CD4-positive, alpha-beta T cell treated with Interleukin-4 for 1 hour (primary cell): ENCODE measurements at places on chromosomes 2 and 18.

GRCh38 chr2:28449488-28450395 is 46.1 kb upstream of the PLB1 start:
- peak; percentile 29 for DNase-seq

GRCh38 chr2:9661261-9661660 is 30.5 kb upstream of the YWHAQ start:
- DNase-seq: no peak

DNA sequence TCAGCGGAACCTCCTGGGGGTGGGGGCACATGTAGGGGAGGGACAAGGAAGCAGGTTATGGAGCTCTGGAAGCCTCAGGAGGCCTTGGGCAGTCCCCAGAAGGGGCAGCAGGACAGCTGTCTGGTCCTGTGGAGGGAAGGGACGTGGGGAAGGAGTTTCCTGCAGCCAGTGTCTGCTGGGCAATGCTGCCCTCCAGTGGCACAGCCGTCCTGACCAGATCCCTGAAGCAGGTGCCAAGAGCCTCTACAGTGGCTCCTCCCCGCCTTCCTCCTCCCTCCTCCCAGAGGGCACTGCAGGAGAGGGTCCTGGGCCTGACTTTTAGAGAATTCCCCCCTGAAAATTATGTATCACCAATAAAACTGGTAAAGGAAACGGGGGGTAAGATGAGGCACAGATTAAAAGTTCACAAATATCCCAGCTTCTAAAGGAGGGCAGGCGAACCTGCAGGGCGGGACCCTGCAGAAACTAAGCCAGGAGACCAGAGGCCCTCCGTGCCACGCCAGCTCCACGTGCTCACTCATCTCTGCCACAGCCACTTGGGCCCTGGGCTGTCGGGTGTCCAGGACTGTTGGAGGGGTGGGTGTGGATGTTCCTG is 258.5 kb downstream of the TWIST2 start:
- DNase-seq: no peak

GRCh38 chr2:164928101-164928673 is 27.1 kb downstream of the SLC38A11 start:
- no peak for DNase-seq

DNA sequence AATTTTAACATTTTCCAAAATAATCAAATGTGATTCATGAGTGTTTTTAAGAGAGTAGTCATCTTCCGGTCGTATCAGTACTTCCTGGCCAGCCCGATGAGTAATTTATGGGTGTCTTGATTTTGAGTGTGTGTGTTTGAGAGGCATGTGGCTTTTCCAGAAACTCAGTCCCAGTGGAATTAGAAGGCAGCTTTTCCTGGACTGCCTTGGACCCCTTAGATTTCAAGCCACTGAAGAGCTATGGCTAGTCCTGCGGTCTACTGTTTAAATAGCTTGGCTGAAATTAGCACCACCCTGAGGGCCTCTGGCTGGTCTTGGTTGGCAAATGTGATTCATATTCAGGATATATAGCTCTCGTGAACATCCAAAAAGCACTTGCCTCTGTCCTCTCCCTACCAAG is 59.4 kb downstream of the HK2 start:
- DNase-seq: no peak

DNA sequence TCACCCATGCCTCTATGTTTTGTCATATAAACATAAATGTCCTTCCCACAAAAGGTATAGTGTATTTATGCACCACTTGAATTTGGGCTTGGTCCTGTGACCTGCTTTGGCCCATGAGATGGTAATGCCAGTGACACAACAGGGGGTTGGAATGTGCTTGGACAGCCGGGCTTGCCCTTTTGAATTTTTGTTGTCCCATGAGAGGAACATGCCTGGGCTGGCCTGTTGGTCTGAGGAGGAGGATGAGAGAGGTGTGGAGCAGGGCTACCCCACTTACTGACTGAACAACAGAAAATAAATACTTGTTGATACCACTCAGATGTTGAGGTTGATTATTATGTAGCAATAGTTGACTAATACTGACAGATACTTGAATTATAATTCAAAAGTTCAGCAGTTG is 63.2 kb upstream of the TCF4 start:
- no peak for DNase-seq

DNA sequence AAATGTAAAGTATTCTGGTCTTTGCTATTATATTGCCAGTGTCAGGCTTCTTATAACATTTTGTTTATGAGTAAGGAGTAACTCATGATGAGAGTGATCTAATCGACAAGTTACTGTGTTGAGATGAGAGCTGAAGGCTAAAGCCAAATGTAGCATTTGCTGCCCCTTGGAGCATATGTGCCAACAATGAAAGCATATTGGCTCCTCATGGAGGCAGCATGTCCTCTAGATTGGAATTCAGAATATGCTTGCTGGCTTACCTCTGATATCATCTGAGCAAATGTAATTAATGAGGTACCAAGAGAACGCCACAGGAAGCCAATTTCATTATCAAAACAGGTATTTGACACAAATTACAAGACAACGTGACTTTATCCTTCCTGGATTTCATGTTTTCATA is 781.1 kb upstream of the FSHR start:
- no peak for DNase-seq

- DNase-seq: no peak
These were observed 28.8 kb upstream of the MBP start for GRCh38 chr18:77161383-77161782.

DNA sequence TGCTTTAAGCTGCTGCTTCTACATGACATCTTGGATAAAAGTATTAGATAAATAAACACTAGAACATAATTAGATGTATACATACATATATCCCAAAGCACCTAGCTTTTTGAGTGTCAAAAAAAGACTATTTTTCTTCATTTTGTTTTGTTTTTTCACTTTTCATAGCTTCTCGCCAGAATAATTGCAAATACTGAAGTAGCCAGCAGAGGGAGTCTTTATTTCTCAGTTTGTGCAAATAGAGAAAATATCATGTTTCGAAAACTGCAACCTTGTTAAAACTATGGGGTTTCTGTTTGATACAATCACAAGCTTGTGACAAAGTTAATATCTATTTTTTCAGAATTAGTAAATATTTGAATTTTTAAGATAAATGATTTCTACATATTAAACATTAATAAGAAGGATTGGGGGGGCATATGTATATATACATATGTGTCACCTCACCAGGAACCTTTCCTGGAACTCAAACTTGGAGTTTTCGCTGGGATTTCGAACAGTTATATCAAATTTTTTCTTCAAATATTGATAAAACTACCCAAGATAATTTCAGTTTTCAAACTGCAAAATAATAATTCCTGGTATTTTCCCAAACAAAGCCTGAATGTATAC is 61.0 kb downstream of the GRB14 start:
- no peak for DNase-seq

DNA sequence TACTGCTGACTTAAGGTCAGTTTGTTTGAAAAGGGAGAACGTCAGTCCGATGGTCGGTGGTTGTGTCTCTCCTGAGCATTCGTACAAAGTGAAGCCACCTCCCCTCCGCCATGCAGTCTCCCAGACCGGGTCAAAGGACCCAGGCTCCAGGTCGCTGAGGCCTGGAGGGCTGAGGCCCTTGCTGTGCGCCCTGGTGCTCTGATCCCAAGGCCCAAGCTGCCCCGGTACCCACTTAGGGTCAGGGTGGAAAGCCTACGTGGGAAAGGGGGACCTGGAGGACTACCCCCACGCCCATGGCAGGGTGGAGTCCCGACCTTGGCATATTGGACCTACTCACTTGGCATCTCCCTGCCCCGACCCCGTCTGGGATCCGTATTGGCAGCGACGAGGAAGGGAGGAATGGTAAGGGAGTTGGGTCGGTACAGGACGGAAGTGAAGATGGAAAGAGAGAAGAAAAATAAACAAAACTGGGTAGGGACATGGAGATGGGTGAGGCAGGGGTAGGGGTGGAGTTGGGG is 8.0 kb upstream of the SIX3 start:
- no peak for DNase-seq

DNA sequence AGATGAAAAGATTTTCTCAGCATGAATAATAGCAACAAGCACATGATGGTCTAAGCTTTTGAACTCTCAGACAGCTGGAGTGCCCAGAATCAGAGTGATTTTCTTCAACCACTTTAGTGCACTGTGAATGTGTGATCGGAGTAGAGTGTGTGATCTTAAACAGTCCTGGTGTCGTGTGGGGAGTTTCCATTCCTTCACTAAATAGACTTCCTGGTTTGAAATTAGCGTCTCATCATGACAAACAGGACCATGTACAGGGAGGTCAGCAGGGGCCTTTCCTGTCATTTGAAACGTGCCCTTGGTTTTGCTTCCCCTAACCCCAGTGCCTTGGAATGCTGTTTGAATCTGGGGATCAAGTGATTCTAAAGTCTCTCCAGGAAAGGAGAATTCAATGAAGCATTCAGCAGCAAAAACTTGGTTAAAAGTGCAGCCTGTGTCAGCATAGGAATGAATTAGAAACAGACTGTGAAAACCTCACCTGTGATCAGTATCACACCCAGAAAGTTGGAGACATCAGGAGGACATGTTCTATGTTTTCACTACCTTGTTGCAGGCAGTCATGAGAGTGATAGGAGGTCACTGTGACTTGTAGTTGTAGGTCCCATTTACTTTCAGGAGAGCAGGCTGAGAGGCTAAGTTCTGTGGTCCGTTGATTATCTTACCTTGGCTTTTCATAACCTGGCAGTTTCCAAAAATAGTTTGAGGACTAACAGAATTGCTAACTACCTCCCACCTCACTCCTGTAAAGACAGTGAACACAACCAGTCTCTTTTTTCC is 400.3 kb downstream of the MTX2 start:
- DNase-seq: no peak

GRCh38 chr18:37552286-37552685 is 13.3 kb downstream of the CELF4 start:
- DNase-seq: no peak

GRCh38 chr2:12771154-12771553 is 54.4 kb downstream of the TRIB2 start:
- no peak for DNase-seq

- peak; percentile 24 for DNase-seq
These were observed 98.2 kb upstream of the B3GNT7 start for GRCh38 chr2:231297108-231297908.

GRCh38 chr2:225196579-225196978 is 154.3 kb upstream of the DOCK10 start:
- DNase-seq: no peak

GRCh38 chr2:197908990-197909776 is 104.8 kb downstream of the PLCL1 start:
- no peak for DNase-seq

GRCh38 chr2:106570316-106570715 is 83.2 kb downstream of the CD8B2 start:
- DNase-seq: no peak

- DNase-seq: no peak
These were observed 174.6 kb downstream of the SRBD1 start for GRCh38 chr2:45436456-45436855.

GRCh38 chr2:121046335-121046734 is 238.7 kb downstream of the TFCP2L1 start:
- DNase-seq: no peak

GRCh38 chr2:7956126-7956689 is 725.6 kb upstream of the ID2 start:
- no peak for DNase-seq

DNA sequence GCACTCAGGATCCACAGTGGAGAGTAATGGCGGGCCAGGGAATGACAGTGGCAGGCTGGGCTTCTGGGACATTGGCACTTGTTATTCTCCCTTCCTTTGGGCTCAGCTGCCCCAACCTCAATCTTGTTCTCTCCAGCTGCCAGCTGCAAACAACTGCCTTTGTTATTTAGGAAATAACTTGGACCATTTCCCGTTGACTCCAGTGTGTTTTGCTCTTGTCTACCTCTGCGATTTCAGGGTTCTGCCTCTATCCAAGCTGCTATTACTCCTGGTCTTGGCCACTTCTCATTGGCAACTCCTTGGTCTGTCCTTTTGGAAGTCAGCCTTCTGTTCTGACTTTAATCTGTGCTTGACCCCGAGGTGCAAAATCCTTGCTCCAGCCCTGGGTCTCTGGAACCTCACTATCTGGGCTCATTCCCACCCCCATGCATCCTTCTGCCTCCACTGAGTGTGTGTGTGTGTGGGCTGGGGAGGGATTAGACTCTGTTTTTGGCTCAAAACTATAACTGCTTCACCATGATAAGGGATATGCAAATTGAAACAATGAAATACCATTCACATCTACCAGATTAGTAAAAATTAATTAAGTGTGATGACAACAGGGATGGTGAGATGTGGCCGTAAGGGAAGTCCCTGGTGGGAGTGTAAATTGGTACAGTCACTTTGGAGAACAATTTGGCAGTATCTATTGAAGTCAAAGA is 134.1 kb upstream of the CXCR4 start:
- DNase-seq: no peak

- DNase-seq: no peak
These were observed 159.6 kb downstream of the RND3 start for GRCh38 chr2:150327564-150328489.

DNA sequence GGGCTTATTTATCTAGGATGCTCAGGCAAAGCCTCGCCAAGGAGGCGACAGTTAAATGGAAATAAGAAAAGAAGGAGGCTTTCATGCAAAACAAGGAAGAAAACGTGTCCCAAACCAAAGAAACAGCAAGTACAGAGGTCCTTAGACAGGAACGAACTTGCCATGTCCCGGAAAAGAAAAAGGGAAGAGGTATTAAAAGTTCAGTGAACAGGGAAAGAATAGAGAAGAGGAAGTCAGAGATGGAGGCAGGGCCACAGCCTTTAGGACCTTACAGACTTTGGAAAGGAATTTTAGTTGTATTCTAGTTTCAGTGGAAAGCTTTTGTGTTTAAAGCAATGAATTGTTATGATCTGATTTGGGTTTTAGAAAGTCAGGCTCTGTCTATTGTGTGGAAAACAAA is 22.1 kb downstream of the IKZF2 start:
- no peak for DNase-seq

GRCh38 chr2:131475831-131476230 is at the start of gene TUBA3D:
Gene TUBA3D, plus strand, starts transcription at chr2:131476119. Its CDS starts 81 bp downstream, at chr2:131476200.
- DNase-seq: no peak

DNA sequence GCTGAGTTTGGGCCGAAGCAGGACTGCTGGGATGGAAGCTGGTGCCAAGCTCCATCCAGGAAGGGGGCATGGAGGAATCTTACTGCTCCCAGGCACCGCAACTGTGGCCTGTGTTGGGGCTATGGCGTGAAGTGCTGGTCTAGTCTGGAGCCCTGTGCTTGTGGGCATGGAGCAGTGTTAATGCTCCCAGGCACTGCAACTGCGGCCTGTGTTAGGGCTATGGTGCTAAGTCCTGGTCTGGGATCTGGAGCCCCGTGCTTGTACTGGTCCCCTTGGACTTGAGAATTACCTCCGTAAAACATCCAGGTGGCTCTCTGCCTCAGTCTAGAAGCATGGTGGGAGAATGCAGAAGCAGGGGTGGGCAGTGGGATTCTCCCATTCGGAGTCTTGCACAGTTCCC is 1379.4 kb upstream of the ACVR2A start:
- DNase-seq: no peak
